GM23248 (cell line): ENCODE measurements at places on chromosomes 7 and 10. TPM values are rescaled to one million over a fixed set of nuclear protein-coding genes. Genes with fewer than 3 reads are reported as not detected.

CYP3A4 gene
- total RNA-seq: not detected in 2 replicates

PTPRZ1 gene
- total RNA-seq: under 0.01 TPM in 1 of 2 replicates, not detected in the other

DNA sequence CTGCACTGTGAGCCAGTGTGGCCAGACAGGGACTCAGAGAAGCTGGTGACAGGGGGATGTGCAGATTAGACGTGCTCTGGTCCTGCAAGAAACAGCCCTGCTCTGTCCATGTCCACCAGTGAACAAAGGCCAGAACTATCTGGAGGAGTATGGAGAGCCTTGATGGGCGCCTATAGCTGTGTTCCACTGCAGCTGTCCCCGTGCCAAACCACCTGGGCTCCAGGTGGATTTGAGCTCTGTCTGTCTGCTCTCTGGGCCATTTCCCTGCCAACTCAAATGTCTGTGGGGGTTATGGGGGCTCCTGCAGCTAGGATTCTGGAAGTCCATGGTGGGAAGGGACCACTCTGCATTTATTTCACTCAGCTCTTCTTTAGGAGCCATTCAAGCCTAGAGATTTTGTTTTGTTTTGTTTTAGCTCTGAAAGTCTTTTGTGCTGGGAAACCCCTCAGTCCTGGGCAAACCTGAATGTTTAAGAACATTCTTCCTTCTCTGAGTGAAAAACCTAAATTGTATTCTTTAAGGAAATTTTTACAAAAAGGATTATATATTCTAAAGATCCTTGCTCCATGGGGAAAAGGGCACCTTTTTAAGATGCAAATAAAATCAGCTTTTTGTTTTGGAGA is 1039.5 kb upstream of the SORCS1 start:
- DNase-seq: no peak

EIF4EBP2 gene
- 32.0 and 34.8 TPM in 2 replicates for total RNA-seq

DNA sequence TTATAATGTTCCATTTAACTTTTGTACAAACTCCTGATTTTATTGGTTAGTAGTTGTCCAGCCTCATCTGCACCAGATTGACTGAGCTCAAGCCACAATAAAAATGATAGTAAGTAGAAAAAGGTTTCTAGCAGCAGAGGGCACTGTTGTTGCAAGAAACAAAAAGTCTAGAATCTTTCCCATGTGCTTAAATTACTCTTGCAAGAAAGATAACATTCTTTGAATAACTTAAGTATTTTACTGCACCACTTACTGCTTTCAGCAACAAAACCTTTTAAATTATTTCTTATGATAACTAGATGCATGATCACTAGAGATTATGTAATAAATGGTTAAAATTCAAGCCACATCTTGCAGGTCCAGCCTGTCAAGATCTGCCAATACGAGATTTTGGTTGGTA is 27.0 kb downstream of the LMOD2 start:
- peak; percentile 73 for DNase-seq

DNA sequence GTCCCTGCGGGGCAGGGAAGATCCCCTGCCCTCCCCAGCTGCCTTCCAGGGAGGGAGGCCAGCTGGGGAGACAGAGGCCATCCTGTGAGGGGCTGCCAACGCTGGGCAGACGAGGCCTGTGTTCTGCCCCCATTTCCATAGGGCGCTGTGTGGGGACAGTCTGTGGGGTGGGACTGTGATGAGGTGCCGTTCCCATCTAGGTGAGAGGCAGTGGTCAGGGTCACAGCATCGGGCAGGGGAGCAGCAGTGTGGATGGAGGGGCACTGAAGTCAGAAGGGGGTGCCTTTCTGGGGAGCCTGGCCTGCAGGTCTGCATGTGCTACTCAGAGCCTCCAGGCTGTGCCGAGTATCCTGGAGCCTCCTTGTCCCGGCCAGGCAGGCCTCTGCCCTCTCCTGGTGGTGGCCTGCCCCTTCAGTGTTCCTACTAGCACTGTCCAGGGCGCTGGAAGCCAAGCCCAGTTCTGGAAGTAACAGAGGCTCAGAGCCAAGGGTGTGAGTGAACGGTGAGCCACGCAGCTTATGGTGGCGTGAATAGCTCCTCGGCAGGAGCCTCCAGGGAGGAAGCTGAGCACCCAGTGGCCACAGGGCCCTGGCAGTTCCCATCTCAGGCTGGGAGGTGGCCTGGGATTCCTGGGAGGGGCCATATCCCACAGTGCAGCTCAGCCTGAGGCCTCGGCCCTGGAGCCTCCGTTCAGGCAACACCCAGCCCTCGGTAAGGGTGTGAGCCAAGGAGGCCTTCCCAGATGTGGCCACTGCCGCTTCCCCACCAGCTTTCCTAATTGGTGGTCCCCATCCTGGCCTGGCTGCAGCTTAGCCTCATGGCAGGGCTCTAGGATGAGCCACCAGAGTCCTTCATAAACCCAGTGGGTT is 23.3 kb upstream of the CSGALNACT2 start:
- DNase-seq: peak; percentile 69

NFKB2 gene
- total RNA-seq: 21.5 and 34.7 TPM in 2 replicates

DNA sequence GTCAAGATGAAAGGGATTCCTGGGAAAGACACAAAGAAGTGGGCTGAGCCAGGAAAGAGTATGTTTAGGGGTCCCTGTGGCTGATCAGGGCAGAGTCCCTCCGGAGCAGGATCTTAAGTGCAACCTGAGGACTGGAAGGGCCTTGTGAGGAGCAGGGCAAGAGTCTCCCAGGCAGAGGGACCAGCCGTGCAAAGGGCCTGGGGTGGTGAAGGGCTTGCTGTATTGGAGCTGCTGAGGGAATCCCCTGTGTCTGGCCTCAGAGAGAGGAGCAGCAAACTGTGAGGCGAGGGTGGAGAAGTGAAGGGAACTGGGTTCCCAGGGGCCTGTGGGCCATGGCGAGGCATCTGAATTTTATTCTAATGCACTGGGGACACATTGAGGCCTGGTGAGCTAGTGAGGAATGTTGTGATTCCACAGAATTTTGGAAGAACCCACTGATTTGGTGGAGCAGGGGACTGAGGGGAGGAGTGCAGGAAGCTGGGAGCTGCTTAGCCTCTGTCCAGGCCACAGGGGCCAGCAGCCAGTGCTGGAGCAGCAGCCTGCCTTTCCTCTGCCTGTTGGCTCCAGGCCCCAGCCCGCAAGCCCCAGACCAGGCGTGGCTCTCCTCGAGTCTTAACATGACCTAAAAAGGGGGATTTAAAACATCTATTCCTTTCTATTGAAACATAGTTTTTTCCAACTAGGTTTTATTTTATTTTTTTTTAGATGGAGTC is 138.4 kb upstream of the IGFBP3 start:
- DNase-seq: no peak

CALHM3 gene
- not detected in 2 replicates for total RNA-seq

PCDH15 gene
- total RNA-seq: not detected in 2 replicates

GRCh38 chr10:106571192-106571946 is 593.1 kb downstream of the SORCS1 start:
- peak; percentile 67 for DNase-seq

TFR2 gene
- 0.11 and 0.51 TPM in 2 replicates for total RNA-seq

DNA sequence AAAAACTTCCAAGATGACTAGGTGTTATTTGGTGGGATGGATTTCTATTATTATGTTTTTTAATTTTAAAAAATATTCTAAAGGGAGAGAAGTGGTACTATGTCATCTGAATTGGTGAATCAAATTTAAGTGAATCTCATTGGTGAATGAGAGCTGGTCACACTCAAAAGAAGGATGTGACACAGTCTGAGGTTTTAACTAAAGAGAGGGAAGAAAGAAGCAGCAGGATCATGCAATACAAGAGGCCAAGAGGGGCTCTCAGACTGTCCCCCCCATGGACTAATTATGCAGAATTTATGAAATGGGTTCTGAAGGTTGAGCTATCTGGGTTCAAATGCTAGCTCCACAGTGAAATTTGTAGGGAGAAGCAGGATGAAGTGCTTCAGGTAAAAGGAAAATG is 16.2 kb downstream of the MACC1 start:
- DNase-seq: no peak

GRCh38 chr10:127012769-127013152 is 107.5 kb downstream of the DOCK1 start:
- DNase-seq: peak; percentile 21

DBNL gene
- 175 and 196 TPM in 2 replicates for total RNA-seq

- peak; percentile 39 for DNase-seq
These were observed 60.4 kb downstream of the ADD3 start for GRCh38 chr10:110067960-110068770.

GARS1 gene
- 232 and 313 TPM in 2 replicates for total RNA-seq

DNA sequence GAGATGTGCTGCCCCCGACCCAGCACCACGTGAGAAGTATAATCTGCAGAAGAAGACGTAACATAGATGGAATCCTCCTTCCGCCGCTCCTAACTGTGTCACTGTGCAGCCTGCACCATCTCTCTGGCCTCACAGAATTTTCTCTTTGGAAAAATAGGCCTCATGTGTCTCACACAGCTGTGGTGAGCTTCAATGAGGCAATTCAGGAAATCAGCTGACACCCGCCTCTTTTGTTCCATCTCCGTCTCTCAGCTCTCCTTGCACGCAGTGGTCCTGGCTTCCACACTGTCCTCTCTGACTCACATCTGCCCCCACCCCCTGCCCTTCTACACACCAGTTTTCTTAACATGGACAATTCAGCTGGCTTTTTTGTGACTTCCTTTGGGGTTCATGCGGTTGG is 7.2 kb downstream of the C10orf90 start:
- peak; percentile 98 for DNase-seq

DNA sequence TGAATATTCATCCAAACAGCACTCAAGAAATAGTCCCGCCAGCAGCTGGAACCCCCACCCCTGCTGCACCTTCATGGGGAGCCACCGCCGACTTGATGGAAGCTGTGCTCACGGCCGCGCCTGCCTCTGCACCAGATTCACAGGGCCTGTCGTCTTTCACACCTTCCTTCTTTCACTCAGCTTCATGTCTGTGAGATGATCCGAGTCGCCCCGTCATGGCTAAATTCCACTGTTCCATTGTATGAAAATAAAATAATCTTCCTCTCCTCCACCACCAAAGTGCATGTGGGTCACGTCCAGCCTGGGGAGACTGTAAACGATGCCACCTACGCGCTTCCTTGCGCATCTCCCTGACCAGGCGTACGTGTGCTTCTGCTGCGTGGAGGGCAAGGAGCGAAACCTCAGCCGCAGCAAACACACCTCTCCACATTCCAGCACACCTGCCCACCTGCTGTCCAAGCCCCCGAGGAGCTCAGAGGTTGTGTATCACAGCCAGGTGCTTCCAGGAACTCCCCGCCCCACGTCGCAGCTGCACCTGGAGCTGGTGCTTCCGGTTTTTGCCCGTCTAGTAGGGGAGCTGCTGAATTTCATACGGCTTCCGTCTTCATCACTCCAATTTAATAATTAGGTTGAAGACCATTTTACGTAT is 137.0 kb downstream of the PTPRN2 start:
- no peak for DNase-seq

CDHR3 gene
- total RNA-seq: 2.6 and 3.3 TPM in 2 replicates

SPDYE2 gene
- not detected in 2 replicates for total RNA-seq

- no peak for DNase-seq
These were observed 206.7 kb upstream of the KCTD7 start for GRCh38 chr7:66421830-66422475.

GRCh38 chr7:96013836-96014235 is 241.5 kb downstream of the DYNC1I1 start:
- DNase-seq: no peak

SNX10 gene
- 1.4 and 1.5 TPM in 2 replicates for total RNA-seq

DNA sequence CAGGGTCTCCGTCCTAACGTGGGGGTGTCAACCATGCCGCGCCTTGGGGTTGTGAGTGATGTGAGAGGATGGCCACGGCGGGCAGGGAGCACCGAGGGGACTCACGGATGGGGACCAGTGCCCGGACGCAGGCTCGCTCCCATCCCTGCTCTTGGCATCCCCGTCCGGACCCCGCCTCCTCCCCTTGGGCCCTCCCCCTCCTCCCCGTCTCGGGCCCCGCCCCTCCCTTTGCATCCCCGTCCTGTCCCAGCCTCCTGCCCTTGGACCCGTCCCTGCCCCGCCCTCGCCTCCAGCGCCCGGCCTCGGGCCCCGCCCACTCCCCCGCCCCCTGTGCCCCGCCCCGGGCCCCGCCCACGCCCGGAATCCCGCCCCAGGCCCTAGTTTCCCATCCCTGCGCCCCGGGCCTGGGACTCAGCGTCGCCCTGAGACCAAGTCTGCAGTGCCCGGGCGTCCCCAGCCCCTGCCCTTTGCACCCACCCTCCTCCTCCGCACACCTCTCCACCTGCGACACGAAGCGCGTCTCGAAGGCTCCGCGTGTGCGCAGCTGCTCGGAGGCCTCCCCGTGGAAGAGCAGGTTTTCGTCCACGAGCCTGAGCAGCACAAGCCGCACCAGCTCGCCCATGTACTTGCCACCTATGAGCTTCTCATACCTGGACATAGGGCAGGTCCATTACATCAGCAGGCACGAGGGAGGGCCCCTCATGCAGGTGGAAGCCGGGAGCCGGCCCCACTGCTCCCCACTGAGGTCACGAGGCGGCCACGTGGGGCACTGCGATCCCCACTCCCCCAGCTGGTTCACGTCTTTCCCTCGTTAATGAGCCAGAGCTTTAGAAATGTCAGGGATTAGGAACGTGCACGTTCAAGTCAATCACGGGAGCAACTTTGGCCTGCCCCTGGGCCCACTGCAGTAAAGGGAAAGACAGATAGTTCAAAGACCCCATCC is 5.1 kb upstream of the MYL7 start:
- DNase-seq: peak; percentile 71

IL15RA gene
- total RNA-seq: 0.89 and 7.0 TPM in 2 replicates

GRCh38 chr10:92995509-92995908 is 65.1 kb upstream of the CYP26C1 start:
- no peak for DNase-seq

DNA sequence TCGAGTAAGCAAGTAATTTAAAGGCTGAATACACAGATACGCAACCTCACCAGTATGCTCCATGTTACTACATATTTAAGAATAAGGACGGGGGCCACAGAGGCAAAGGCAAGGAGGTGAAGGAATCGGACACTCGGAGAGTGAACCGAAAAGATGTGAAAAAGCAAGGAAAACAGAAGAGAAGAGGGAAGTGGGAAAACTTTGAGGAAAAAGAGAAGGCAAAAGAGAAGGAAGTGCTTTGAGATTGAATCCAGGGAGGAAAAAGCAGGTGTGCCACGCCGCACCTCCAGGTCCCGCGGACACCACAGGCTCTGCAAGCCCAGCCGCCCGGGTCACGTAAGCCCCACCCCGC is 367 bp upstream of the AVL9 start:
- DNase-seq: no peak

DNA sequence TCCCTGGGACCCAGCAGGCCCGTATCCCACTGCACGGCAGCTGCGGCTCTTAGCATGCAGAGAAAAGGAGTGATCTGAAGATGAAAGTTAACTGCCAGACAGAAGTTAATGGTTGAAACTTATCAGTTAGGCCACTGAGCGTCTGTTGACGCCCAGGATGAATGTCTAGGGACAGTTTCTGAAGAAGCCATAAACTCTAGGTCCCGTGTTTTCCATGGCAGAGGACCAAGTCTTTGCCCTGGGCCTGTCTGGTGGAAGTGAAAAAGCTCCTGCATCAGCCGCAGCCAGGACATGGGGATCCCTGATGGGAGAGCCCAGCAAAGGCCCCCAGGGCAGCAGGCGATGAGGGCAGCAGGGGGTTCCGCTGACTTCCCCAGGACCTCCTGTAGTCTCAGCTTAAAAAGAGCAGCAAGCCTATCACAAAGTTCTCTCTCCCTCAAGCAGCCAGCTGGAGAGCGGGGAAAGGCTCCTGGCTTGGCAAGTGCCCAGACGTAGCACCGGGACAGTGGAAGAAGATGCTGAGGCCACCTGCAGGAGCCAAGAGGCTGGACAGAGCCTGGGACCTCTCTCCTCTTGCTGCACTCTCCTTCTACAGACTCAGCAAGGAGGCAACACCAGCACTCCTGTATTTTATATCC is 79.6 kb downstream of the TNS3 start:
- DNase-seq: no peak
